ENCODE measurements at places on chromosomes 1 and 21.

GRCh38 chr21:36803816-36804439 lies 105.0 kb downstream of the SIM2 start:
- DNase-seq, result no peak

GRCh38 chr1:50774759-50775351 lies 185.2 kb downstream of the FAF1 start:
- peak; percentile 28 for DNase-seq

GRCh38 chr21:40291560-40291959 lies 424.3 kb downstream of the PCP4 start:
- no peak for DNase-seq

- DNase-seq, result no peak
Measured at GRCh38 chr1:33128781-33129180, 47.8 kb downstream of the AZIN2 start.

GRCh38 chr1:90834886-90835660 lies 118.0 kb upstream of the BARHL2 start:
- no peak for DNase-seq

DNA sequence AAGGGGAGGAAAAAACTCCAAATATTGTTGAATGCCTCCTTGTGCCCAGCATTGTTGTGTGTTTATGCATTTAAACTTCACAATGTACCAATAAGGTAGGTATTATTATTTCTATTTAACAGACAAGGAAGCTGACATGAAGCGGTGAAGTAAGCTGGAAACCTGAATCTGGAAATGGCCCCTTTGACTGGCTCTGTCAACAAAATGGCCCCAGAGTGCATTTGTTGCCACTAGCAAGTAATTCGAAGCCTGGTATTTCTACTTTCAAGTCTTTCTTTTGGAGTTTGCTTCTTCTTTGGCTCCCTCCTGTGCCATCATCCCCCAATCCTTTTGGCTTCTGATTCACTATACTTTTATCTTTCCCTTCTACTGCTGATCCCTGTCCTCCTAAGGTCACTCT lies 23.1 kb downstream of the CRYZL1 start:
- no peak for DNase-seq

DNA sequence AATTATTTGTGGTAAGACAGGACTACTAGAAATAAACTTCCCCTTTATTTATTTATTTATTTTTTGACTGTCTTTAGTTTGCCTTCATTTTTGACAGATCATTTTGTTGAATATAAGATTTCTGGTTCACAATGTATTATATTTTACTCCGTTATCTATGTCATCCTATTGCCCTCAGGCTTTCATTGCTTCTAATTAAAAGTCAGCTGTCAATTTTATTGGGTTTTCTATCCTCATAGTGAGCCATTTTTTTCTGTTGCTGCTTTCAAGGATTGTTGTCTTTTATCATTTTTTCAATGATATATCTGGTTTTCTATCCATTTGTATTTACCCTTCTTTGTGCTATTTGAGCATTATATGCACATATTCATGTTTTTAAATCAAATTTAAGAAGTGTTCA lies 866.2 kb downstream of the LRRIQ3 start:
- DNase-seq, result no peak

GRCh38 chr1:226425431-226426031 lies 17.6 kb upstream of the PARP1 start:
- no peak for DNase-seq

GRCh38 chr1:96411006-96411405 lies 310.6 kb upstream of the PTBP2 start:
- no peak for DNase-seq

DNA sequence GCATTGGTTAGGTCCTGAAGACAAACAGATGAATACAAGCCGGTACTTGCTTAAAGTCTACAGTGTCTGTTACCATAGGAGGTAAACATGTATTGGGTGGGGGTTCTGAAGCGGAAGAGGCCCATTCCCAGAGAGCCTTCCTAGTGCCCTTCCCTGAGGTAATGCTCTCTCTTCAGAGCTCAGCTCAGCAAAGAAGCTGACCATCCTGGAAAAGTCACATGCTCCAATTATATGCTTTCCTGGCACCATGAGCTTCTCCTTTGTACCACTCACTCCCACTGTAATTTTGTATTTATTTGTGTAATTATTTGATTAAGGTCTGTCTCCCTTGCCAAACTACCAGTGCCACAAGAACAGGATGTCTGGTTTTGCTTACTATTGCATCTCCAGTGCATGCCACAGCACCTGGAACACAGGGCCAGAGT lies 42.0 kb downstream of the RAB3B start:
- DNase-seq, result no peak

GRCh38 chr21:35987475-35987874 lies 72.9 kb downstream of the SETD4 start:
- DNase-seq, result no peak

- DNase-seq, result no peak
Measured at GRCh38 chr1:163426505-163427251, 104.9 kb downstream of the NUF2 start.

DNA sequence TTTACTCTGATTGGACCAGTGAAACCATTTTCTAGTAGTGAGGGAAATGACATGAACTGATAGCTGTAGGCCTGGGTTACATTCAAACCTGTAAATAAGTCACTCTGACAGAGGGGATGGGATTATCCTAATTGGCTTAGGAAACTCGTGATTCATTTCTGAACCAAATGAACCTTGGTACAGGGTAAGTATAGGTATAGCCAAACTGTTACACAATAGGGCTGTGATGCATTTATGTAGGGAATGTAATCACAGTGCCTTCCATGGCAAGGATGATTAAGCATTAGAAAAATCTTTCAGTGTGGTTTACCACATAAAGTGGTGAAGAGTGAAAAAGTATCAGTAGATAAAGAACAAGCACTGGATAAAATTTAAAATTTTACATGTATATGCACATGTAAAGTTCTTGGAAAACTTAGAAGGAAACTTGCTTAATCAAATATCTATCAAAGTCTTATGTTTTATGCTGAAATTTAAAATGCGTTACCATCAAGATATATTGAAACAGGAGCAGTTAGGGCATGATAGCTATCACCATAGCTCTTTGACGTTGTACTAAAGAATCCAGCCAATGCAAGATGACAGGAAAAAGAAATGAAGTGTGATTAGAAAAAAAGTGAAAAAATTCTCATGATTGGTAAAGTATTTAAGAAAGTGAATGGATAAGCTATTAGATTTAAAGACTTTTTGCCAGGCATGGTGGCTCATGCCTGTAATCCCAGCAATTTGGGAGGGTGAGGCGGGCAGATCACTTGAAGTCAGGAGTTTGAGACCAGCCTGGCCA lies 63.0 kb downstream of the RABGAP1L start:
- no peak for DNase-seq

- DNase-seq, result no peak
Measured at GRCh38 chr1:11767922-11768704, 6.1 kb downstream of the C1orf167 start.

DNA sequence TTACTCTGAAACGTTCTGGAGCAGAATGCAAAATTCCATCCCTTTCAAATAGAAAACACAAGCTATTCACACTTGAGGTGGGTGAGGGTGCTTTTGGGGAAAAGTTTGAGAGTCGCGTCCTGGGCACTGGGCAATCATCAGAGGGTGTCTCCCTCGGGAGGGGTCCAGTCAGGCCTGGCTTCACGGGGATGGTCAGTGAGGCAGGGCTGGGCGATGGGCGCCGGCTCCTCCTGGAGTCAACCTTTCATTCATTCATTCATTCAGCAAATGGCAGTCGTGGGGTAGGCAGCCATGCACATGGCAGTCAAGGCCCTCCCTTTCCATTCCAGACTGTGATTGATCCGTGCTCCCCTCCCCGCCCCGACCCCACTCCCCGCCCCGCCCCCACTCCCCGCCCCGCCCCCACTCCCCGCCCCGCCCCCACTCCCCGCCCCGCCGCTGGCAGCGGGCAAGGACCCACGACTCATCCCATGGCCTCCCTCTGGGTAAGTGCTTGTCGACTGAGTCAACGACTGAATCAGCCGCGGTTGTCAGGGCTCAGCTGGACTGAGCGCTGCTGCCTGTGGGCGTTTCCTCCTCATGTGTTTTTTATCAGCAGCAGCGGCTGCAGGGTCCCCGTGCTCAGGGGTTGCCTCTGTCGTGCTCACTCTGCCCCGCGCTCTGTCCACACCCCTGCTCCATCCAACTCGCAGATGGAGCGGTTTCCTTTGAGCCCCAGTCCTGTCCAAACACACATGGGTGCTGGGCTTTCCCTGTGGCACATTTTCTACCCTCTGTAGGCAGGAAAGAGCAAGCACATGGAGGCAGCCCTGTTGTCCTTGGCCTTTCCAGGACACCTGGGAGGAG lies 12.5 kb upstream of the SPSB1 start:
- DNase-seq, result no peak

- no peak for DNase-seq
Measured at GRCh38 chr21:15976807-15977206, 247.0 kb downstream of the USP25 start.

DNA sequence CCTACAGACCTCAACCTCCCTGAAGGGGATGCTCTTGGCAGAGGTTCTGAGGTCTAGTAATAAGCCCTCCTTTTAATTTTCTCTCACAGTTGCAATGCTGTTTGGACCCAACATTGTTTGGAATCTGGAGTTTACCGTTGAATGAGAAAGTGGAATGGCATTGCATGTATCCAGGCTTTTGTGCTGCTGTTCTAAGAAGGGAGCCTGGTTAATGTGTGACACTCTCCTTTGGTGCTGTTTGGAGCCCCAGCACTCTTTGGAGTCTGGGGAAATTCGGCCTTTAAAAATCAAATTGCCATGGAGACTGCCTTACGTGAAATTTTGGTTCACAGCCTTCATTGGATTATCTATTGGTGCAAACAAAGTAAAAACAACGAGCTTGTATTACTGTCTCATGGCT lies 23.7 kb upstream of the TMEM61 start:
- DNase-seq, result no peak

DNA sequence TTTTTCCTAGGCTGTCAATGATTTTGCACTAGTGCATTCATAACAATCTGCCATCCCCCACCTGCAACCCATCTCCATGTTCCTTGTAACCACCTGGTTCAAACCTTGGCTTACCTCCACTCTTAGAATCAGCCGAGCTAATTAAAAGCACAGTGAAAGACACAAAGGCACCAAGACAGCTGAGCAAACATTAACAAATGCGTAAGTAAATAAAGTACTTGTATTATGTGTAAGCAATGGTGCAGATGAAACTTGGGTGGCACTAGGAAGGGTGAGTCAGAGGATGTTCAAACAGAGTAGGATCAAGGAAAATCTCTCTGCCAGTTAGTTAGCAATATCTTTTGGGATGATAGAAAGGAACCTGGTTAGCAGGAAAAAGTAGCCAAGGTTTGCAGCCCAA lies 5.1 kb upstream of the FOXJ3 start:
- no peak for DNase-seq

- DNase-seq, result no peak
Measured at GRCh38 chr1:21344098-21344749, 54.0 kb upstream of the ECE1 start.

GRCh38 chr1:246012341-246012740 lies 494.7 kb downstream of the SMYD3 start:
- DNase-seq, result no peak

GRCh38 chr1:154767315-154768240 lies 102.5 kb downstream of the KCNN3 start:
- DNase-seq, result no peak

GRCh38 chr1:50452700-50453099 lies 29.5 kb upstream of the DMRTA2 start:
- no peak for DNase-seq

DNA sequence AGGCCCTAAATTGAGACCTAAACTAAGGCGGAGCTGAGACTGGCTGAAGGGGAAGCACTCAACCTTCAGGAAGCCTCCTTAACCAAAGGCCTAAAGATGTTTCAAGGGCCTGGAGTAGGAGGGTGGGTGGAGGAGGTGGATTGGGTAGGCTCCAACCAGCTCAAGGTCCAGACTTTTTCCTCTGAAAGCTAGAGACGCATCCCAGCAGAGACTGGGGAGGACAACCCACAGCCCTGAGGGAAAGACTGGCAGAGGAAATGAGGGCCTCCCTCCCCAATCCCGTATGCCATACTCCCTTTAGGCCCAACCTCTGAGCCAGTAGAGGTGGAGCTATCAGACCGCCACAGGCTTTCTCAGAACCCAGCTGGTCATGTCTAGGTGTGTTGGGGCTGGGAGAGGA lies 1.1 kb downstream of the ECM1 start:
- no peak for DNase-seq

- DNase-seq, result no peak
Measured at GRCh38 chr21:42117967-42118780, 47.1 kb downstream of the UMODL1 start.

GRCh38 chr1:37358992-37359391 lies 115.4 kb upstream of the ZC3H12A start:
- no peak for DNase-seq

GRCh38 chr1:113835686-113836290 lies 23.5 kb upstream of the RSBN1 start:
- DNase-seq, result peak; percentile 4

- no peak for DNase-seq
Measured at GRCh38 chr1:113291777-113292602, 98.3 kb upstream of the MAGI3 start.

GRCh38 chr1:182368903-182369302 lies 22.7 kb downstream of the GLUL start:
- no peak for DNase-seq

Data from left renal pelvis (tissue), 4 donors.